Pancreas (tissue), 10 donors: ENCODE measurements at places on chromosomes 1 and 21. TPM values are rescaled to one million over a fixed set of nuclear protein-coding genes. Genes with fewer than 3 reads are reported as not detected.

DNA sequence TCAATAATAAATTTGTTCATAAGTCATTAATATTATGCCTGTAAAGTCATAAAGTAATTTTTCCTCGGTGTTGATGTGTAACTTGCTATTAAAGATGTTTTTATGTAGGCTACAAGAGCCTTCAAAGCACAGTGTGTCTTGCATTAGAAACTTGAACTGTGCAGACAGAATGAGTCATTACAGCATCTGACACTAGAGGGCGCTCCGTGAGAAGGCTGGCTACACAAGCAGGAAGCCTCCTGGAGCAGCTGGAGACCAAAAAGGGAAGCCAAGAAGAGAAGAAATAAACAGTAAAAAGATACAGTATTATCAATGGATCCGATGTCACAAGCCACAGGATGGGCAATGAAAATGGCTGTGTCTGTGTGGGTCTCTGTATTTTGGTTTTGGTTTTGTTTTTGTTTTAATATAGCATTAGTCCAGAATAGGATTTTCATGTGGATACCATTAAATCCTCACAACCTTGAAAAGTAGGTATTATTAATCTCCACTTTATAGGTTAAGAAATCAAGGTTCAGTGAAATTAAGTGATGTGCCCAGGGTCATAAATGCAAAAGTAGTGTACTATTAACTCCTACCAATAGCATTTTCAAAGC, 16.1 kb upstream of the LRRC8D start:
- H3K36me3 ChIP-seq: no peaks in the 10 kb centered on the region
- no peak overlapping the region for H3K27ac ChIP-seq

DNA sequence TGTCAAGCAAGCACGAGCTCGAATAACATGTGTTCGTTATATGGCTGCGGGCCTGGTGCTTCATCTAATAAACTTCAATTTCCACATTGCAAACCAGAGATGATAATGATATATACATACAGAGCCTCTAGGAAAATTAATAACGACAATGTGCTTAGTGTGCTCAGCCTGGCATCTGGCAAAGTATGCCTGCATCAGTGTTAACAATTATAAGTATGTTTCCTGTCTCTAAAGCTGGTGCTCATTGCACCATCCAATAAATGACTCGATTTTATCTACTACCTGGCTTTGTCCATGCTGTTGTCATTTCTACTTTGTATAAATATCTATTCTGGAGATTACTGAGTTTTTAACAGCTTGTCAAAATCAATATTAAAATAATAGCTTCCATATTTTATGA, 1402.6 kb downstream of the MRPL39 start:
- H3K4me1 ChIP-seq: no peaks in the 10 kb centered on the region
- H3K27me3 ChIP-seq: no peaks in the 10 kb centered on the region
- no peak for DNase-seq
- no peak overlapping the region for H3K4me3 ChIP-seq
- no peaks in the 10 kb centered on the region for H3K36me3 ChIP-seq

DNA sequence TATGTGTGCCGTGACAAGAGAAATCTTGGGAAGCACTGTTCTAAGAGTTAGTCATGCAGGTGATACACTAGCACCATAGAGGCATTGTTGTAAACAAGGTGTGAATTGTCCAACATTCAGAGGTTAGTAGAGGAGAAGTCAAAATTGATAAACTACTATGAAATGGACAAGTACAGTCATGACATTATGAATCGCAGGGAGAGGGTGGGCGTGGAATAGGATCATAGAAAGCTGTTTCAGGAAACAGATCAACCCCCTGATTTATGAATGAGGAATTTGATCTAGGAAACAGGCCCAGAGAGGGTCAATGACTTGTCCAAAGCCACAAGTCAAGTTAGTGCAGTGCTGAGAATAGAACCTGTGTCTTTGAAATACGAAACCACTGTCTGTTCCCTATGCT, 58.5 kb upstream of the LAX1 start:
- no peak for DNase-seq
- no peaks in the 10 kb centered on the region for H3K27me3 ChIP-seq
- H3K4me3 ChIP-seq: no peak overlapping the region
- no peak overlapping the region for H3K27ac ChIP-seq
- peaks cover 11% of the 10 kb centered on the region for H3K36me3 ChIP-seq
- no peaks in the 10 kb centered on the region for H3K4me1 ChIP-seq

GRCh38 chr1:67648582-67649326, 36.2 kb upstream of the GADD45A start:
- H3K36me3 ChIP-seq: no peaks in the 10 kb centered on the region
- H3K27me3 ChIP-seq: no peaks in the 10 kb centered on the region
- H3K27ac ChIP-seq: no peak overlapping the region
- peaks cover 21% of the 10 kb centered on the region for H3K4me1 ChIP-seq

- peaks cover 17% of the 10 kb centered on the region for H3K36me3 ChIP-seq
- H3K27me3 ChIP-seq: no peaks in the 10 kb centered on the region
- DNase-seq: no peak
- H3K4me1 ChIP-seq: peaks cover 6% of the 10 kb centered on the region
- no peak overlapping the region for H3K27ac ChIP-seq
Observed at GRCh38 chr1:10286244-10286643, 75.9 kb downstream of the KIF1B start.

DNA sequence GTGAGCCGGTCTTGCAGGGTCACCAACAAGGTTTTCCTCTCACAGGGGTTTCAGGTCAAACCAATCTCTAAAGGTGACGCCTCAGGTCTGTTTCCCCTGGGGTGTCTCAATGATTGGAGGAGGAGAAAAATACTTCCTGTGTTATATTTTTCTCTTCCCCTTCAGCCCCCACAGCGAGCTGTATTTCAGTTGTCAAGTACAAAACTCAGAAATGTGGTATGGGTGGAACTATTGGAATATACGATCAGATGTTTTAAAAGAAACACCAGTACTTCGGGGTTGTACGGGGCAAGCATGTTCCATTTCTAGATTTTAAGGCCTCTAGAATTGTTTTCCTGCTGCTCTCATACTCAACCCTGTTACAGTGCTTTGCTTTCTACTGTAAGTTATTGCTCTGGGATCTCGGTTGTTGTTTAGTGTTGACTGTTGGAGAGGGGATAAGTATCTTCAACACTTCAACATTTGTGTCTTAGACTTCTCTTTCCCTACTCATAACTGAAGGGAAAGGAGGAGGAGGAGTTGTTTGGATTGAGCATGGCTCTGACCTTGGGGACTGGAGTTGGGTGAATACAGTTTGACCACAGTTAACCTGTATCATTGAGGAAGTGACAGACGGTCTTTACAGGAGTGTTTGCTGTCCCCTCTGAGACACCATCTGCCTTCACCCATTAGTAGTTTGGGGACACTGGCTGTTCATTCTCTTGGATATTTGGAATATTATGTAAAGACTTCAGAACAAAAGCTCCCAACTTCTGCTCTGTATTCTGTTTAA, 2.0 kb downstream of the MAPKAPK2 start:
- H3K27ac ChIP-seq: peak overlapping the region; percentile 95
- no peaks in the 10 kb centered on the region for H3K36me3 ChIP-seq
- peaks cover 43% of the 10 kb centered on the region for H3K4me1 ChIP-seq
- no peak for DNase-seq
- H3K27me3 ChIP-seq: no peaks in the 10 kb centered on the region
- H3K4me3 ChIP-seq: peak overlapping the region; percentile 56

DNA sequence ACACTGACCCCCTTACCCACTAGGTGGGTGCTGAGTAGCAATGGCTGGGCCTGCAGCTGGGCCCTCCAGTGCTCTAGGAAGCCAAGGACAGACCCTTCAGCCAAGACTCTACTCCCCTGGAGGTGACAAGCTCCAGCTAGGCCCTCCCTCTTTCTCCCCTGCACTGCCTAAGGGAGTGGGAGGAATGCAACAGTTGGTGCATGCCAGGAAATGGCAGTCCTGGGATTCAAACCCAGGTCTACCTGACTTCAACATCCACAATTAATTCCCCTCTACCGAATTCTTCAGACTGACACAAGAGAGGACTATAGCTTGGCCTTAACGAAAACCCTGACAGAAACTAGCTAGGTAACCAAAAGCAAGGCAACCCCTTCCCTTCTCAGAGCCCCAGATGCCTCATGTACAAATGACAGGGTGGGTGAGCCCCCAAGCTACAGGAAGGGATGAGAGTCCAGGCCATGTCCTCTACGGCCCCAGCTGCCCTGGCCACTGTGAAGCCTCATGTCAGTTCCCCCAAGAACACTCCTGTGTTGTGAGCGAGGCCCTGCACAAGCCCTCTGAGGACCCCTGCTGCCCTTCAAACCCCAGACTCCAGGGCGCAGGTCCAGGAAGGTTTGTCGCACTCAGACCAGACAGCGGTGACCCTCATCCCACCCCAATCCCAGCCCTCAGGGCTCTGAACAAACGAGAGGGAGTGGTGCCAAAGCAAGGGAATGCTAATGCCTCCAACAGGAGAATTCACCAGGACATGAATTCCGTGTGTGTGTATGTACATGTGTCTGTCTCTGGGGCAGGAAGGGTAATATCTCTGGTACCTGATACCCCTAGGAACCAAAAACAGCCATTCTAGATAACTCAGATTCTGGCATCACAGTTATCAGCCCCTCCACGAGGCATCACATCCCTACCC, 92.3 kb downstream of the MRPL37 start:
- no peak overlapping the region for H3K4me3 ChIP-seq
- no peaks in the 10 kb centered on the region for H3K27me3 ChIP-seq
- peak overlapping the region; percentile 37 for H3K27ac ChIP-seq
- peaks cover 20% of the 10 kb centered on the region for H3K4me1 ChIP-seq
- no peak for DNase-seq

- H3K27me3 ChIP-seq: no peaks in the 10 kb centered on the region
- H3K36me3 ChIP-seq: no peaks in the 10 kb centered on the region
- H3K4me3 ChIP-seq: no peak overlapping the region
- no peak overlapping the region for H3K27ac ChIP-seq
- DNase-seq: no peak
Observed at GRCh38 chr1:38730511-38731397, 128.8 kb downstream of the RRAGC start.

- H3K4me3 ChIP-seq: peak overlapping the region; percentile 33
- peaks cover 10% of the 10 kb centered on the region for H3K4me1 ChIP-seq
- no peaks in the 10 kb centered on the region for H3K36me3 ChIP-seq
Observed at GRCh38 chr1:1000357-1001056, 610 bp upstream of the HES4 start.

- H3K36me3 ChIP-seq: no peaks in the 10 kb centered on the region
- DNase-seq: no peak
- H3K4me3 ChIP-seq: no peak overlapping the region
Observed at GRCh38 chr1:59116920-59117542, 179.9 kb upstream of the FGGY start.

DNA sequence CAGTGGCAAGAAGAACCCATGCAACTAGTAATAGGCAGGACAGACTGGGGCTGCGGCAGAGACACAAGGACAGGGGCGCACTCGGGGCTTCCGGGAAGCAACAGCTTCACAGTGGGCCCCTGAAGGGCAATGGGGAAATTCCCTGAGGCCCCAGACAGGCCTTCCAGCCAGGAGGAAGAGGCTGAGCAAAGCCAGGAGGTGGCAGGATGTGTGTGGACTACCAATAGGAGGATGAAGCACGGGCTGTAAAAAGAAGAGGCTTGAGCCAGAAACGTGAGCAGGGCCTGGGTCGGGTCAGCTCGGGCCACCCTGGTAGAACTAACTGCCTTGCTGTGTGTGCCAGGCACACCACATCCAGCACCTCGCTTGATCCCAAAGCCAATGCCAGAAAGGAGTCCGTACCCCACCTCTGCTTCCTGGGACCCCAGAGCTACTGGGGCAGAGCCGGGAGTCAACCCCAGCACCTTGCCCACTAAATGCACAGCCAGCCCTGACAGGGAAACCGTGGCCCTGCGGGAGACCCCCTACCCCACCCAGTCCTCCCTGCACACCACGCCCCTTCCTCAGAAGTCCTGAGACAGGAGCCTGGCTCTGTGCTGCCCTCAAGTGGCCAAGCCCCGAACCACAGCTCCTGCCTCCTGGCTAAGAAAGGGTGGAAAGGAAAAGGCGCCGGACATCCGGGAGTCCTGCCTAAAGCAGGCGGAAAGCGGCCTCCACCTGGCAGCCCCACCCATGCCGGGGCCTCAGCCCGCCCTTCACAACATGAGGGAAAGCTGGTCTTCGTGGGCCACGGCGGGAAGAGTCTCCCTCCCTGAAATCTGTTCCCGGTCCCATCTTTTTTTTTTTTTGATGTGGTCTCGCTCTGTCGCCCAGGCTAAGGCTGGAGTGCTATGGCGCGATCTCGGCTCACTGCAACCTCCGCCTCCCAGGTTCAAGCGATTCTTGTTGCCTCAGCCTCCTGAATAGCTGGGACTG, 33.7 kb downstream of the TTC39A start:
- H3K36me3 ChIP-seq: no peaks in the 10 kb centered on the region
- H3K4me1 ChIP-seq: no peaks in the 10 kb centered on the region
- peak overlapping the region; percentile 23 for H3K4me3 ChIP-seq
- DNase-seq: peak; percentile 93

DNA sequence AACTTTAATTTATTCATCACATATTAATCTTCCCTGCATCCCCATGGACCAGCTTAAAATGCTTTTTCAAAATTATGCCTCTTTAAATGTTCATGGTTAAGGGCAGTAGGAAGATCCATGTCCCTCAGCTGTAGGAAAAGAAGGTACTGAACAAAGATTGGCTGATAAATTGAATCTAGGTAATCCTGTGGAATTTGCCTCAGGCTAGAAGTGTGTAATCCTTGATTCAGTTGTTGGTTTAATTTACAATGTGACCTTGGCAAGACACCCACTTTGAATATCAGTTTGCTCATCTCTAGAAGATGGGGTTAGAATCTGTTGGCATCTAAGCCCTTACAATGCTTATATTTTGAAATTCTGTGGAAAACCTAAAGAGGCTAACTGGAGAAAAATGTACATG, 6.1 kb downstream of the TTC4 start:
- H3K27ac ChIP-seq: no peak overlapping the region
- DNase-seq: no peak
- no peaks in the 10 kb centered on the region for H3K4me1 ChIP-seq

GRCh38 chr21:26717146-26717739, 128.0 kb downstream of the ADAMTS1 start:
- no peaks in the 10 kb centered on the region for H3K4me1 ChIP-seq
- H3K4me3 ChIP-seq: no peak overlapping the region
- no peak for DNase-seq
- no peaks in the 10 kb centered on the region for H3K36me3 ChIP-seq
- no peaks in the 10 kb centered on the region for H3K27me3 ChIP-seq
- H3K27ac ChIP-seq: no peak overlapping the region

- no peak overlapping the region for H3K27ac ChIP-seq
- H3K36me3 ChIP-seq: no peaks in the 10 kb centered on the region
- DNase-seq: no peak
- H3K4me1 ChIP-seq: no peaks in the 10 kb centered on the region
- H3K4me3 ChIP-seq: no peak overlapping the region
Observed at GRCh38 chr1:87435484-87435883, 106.8 kb downstream of the LMO4 start.

The LCE6A gene
- total RNA-seq: not detected

The SLAMF9 gene
- total RNA-seq: not detected

The DMRTB1 gene
- not detected for total RNA-seq

The CHIT1 gene
- 0.38 TPM for total RNA-seq

The IL23R gene
- 0.22 TPM for total RNA-seq

The PDC gene
- not detected for total RNA-seq

The BSND gene
- total RNA-seq: not detected

The GPATCH4 gene
- 16.0 TPM for total RNA-seq

The NFIA gene
- 30.5 TPM for total RNA-seq

The RBP7 gene
- 0.76 TPM for total RNA-seq

The HSD3B1 gene
- not detected for total RNA-seq
